ENCODE measurements at places on chromosomes 6 and 20. TPM values are rescaled to one million over a fixed set of nuclear protein-coding genes. Genes with fewer than 3 reads are reported as not detected.

- no peaks in the 10 kb centered on the region for H3K36me3 ChIP-seq
- H3K27ac ChIP-seq, result no peak overlapping the region
- no peak overlapping the region for H3K4me3 ChIP-seq
- no peaks in the 10 kb centered on the region for H3K4me1 ChIP-seq
- no peak for DNase-seq
- H3K27me3 ChIP-seq, result peaks cover 2% of the 10 kb centered on the region
These were observed 28.2 kb downstream of the PDRG1 start for GRCh38 chr20:31923388-31924331.

DNA sequence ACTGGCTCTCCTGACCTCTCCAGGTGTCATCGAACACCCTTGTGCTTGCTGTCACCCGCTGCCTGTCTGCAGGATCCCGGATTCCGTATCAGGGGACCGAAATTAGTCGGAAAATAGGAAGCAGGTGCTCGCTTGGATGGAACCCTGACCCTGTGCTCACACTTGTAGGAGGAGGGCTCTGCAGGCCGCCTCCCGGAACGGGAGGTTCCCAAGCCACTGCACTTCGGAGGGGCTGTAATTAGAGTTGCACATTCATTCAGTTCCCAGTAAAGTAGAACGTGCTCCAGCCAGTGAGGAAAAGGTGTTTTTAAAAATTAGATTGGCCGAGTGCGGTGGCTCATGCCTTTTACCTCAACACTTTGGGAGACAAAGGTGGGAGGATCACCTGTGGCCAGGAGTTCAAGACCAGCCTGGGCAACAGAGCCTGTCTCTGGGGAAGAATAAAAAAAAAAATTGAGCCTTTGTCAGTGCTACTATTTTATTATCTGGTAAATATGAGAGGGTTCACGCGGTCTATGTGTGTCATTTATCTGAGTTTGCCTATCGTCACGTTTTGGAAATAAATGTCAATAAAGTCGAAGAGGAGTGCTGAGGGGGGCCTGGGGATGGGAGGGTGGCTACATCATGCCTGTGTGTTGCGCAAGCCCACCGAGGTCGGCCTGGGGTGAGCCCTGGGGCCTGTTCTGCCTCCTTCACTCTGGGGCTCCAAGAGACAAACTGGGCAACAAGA lies 1.5 kb upstream of the GMEB2 start:
- H3K27ac ChIP-seq, result peak overlapping the region; percentile 13
- H3K4me3 ChIP-seq, result peak overlapping the region; percentile 100
- no peaks in the 10 kb centered on the region for H3K27me3 ChIP-seq
- DNase-seq, result peak; percentile 83

Gene BANF2
- polyA plus RNA-seq, result not detected

- peak overlapping the region; percentile 97 for H3K27ac ChIP-seq
- H3K36me3 ChIP-seq, result peaks cover 4% of the 10 kb centered on the region
- H3K27me3 ChIP-seq, result no peaks in the 10 kb centered on the region
- H3K4me3 ChIP-seq, result peak overlapping the region; percentile 82
- DNase-seq, result no peak
- H3K4me1 ChIP-seq, result peaks cover 78% of the 10 kb centered on the region
These were observed 6.3 kb downstream of the ZMYND8 start for GRCh38 chr20:47350181-47350550.

GRCh38 chr6:47247227-47247797 lies 62.4 kb downstream of the TNFRSF21 start:
- H3K27me3 ChIP-seq, result no peaks in the 10 kb centered on the region
- H3K27ac ChIP-seq, result no peak overlapping the region
- no peaks in the 10 kb centered on the region for H3K36me3 ChIP-seq
- H3K4me1 ChIP-seq, result peaks cover 7% of the 10 kb centered on the region
- no peak overlapping the region for H3K4me3 ChIP-seq

- H3K27ac ChIP-seq, result no peak overlapping the region
- DNase-seq, result no peak
- peaks cover 14% of the 10 kb centered on the region for H3K27me3 ChIP-seq
- no peak overlapping the region for H3K4me3 ChIP-seq
- H3K36me3 ChIP-seq, result no peaks in the 10 kb centered on the region
These were observed 24.1 kb upstream of the SULF2 start for GRCh38 chr20:47809161-47809960.

Gene SRSF12
- 0.06 TPM for polyA plus RNA-seq

Gene SEMG1
- not detected for polyA plus RNA-seq

DNA sequence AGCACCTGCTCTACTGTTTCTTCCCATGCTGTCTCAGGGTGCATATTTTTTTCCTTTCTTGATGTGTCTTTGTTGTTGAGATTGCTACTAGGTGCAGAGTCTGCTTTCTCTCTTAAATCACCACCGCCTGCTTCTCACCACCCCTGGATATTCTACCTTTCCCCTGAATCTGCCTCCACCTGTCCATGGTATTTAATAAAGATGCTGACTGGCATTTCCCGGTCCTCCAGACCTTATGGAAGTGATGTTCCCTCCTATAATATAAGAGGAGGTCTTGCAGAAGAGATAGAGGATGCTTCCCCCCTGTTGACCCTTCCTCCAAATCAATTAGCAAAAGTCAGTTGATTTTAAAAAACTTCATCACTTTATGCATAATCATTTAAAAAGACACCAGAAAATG lies 107.9 kb upstream of the IYD start:
- H3K4me3 ChIP-seq, result no peak overlapping the region
- H3K27me3 ChIP-seq, result no peaks in the 10 kb centered on the region
- H3K36me3 ChIP-seq, result no peaks in the 10 kb centered on the region
- DNase-seq, result no peak
- no peak overlapping the region for H3K27ac ChIP-seq
- H3K4me1 ChIP-seq, result no peaks in the 10 kb centered on the region

- peaks cover 13% of the 10 kb centered on the region for H3K36me3 ChIP-seq
- H3K27ac ChIP-seq, result no peak overlapping the region
- DNase-seq, result no peak
- H3K4me1 ChIP-seq, result peaks cover 14% of the 10 kb centered on the region
These were observed 1.2 kb downstream of the CSTF1 start for GRCh38 chr20:56393653-56394052.

GRCh38 chr6:97073903-97074302 lies 149.4 kb downstream of the KLHL32 start:
- DNase-seq, result no peak
- no peaks in the 10 kb centered on the region for H3K36me3 ChIP-seq
- peaks cover 4% of the 10 kb centered on the region for H3K27me3 ChIP-seq
- no peaks in the 10 kb centered on the region for H3K4me1 ChIP-seq

Gene SCAF8
- 11.7 TPM for polyA plus RNA-seq

DNA sequence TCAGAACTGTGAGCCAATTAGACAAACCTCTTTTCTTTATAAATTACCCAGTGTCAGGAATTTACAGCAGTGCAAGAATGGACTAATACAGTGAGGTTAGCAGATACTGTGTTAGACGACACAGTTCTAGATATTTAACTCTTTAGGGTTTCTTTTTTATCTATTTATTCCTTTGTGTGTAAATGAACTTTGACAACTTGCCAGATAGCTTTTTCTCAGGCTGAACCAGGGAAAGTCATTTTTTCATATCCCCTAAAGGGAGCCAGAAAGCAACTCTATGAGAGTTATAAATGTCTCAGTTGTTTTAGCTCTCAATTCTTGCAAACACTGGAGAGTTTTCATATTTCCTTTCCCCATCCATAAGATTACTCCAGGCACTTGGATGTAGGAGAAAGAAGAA lies 277.3 kb downstream of the PHF3 start:
- no peaks in the 10 kb centered on the region for H3K36me3 ChIP-seq
- no peaks in the 10 kb centered on the region for H3K4me1 ChIP-seq
- peaks cover 7% of the 10 kb centered on the region for H3K27me3 ChIP-seq

GRCh38 chr6:15145821-15146220 lies 100.0 kb upstream of the JARID2 start:
- no peak overlapping the region for H3K27ac ChIP-seq
- no peaks in the 10 kb centered on the region for H3K27me3 ChIP-seq
- H3K4me3 ChIP-seq, result no peak overlapping the region
- no peaks in the 10 kb centered on the region for H3K36me3 ChIP-seq

Gene TREM1
- not detected for polyA plus RNA-seq

GRCh38 chr20:51159303-51159702 lies 136.4 kb upstream of the KCNG1 start:
- peaks cover 6% of the 10 kb centered on the region for H3K27me3 ChIP-seq
- H3K4me1 ChIP-seq, result no peaks in the 10 kb centered on the region
- no peak for DNase-seq
- H3K4me3 ChIP-seq, result no peak overlapping the region

- H3K36me3 ChIP-seq, result no peaks in the 10 kb centered on the region
- H3K27ac ChIP-seq, result no peak overlapping the region
- H3K27me3 ChIP-seq, result no peaks in the 10 kb centered on the region
- DNase-seq, result no peak
- no peak overlapping the region for H3K4me3 ChIP-seq
- H3K4me1 ChIP-seq, result peaks cover 9% of the 10 kb centered on the region
These were observed 9.6 kb upstream of the CST3 start for GRCh38 chr20:23647346-23647745.

DNA sequence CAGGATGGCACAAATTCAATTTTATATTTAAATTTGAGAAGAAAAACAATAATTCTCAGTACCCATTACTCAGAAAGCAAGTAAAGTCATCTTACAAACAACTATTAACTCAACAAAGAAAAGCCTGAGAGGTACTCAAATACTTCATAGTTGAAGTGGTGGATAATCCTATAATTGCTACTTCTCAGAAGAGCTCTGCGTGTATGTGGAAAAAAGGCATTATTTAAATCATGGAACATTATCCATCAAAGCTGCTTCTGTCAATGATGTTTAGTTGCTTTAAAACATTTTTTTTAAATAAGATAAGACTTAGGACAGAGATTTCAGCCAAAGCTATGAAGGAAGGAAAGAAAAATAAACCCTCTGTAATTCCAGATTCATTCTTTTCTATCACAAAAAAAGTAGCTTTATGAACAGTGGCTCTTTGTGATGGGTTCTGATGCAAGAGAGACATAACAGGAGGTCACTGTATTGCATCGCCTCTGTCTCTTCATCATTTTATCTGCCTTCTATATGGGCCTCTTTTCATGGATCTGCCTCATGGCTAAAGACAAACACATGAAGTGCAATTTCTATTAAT lies 367.9 kb upstream of the SLC35B3 start:
- H3K36me3 ChIP-seq, result no peaks in the 10 kb centered on the region
- no peak overlapping the region for H3K27ac ChIP-seq

DNA sequence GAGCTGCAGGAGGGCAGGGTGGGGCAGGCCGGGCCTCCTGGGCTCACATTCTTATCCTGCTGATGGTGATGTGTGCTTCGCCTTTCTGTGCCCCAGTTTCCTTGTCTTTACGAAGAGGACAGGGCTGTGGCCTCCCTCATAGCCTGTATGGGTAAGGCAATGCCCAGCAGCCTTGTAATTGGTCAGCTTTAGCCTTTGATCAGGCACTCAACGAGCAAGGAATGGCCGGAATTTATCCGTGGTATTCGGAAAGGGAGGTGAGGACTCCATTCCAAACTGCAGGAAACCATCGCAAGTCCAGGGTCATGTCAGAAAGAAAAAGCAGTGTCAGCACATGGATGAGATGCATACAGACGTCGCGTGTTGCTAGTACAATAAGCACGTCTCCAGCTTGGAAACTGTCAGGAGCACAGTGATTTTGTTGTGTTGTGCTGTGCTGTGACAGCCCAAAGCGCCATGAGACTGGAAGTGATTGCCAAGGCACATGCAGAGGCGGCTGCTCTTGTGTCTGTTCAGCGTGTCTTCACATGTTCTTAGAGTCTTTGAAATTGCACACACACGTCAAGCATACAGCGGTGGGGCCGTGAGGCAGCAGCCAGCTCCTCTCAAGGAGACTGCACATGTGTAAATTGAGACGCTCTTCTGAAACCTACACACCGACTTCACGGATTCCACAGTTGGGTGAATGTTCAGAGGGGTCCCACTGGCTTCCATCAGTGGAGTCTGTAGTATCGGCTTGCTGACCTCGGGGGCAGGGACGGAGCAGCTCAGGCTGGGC lies 6.2 kb downstream of the SS18L1 start:
- no peaks in the 10 kb centered on the region for H3K27me3 ChIP-seq
- H3K27ac ChIP-seq, result no peak overlapping the region
- peaks cover 6% of the 10 kb centered on the region for H3K36me3 ChIP-seq
- peaks cover 5% of the 10 kb centered on the region for H3K4me1 ChIP-seq
- no peak for DNase-seq

- no peaks in the 10 kb centered on the region for H3K4me1 ChIP-seq
- H3K27ac ChIP-seq, result no peak overlapping the region
- H3K4me3 ChIP-seq, result no peak overlapping the region
- no peaks in the 10 kb centered on the region for H3K27me3 ChIP-seq
These were observed 671.5 kb downstream of the CBLN4 start for GRCh38 chr20:55333798-55334197.

Gene TMEM74B
- 0.26 TPM for polyA plus RNA-seq

Gene FOXF2
- not detected for polyA plus RNA-seq

DNA sequence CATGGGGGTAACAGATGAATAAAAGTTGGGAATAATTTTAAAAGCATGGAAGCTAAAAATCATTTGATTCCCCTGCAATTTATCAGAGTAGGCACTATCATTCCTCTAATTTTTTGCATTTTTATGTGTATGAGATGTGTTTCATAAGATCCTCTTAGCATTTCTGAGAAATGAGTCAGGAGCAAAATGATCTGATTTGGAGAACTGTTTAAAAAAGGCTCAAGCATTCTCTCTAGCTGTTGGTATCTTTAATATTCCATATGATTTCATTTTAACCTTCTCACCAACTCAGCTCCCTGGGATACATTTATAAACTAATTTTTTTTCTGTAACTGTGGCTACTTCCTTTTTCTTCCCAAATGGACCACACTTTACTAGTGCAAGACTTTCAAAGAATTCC lies 60.9 kb downstream of the MCHR2 start:
- DNase-seq, result no peak
- H3K4me3 ChIP-seq, result no peak overlapping the region
- H3K27ac ChIP-seq, result no peak overlapping the region
- H3K4me1 ChIP-seq, result no peaks in the 10 kb centered on the region

DNA sequence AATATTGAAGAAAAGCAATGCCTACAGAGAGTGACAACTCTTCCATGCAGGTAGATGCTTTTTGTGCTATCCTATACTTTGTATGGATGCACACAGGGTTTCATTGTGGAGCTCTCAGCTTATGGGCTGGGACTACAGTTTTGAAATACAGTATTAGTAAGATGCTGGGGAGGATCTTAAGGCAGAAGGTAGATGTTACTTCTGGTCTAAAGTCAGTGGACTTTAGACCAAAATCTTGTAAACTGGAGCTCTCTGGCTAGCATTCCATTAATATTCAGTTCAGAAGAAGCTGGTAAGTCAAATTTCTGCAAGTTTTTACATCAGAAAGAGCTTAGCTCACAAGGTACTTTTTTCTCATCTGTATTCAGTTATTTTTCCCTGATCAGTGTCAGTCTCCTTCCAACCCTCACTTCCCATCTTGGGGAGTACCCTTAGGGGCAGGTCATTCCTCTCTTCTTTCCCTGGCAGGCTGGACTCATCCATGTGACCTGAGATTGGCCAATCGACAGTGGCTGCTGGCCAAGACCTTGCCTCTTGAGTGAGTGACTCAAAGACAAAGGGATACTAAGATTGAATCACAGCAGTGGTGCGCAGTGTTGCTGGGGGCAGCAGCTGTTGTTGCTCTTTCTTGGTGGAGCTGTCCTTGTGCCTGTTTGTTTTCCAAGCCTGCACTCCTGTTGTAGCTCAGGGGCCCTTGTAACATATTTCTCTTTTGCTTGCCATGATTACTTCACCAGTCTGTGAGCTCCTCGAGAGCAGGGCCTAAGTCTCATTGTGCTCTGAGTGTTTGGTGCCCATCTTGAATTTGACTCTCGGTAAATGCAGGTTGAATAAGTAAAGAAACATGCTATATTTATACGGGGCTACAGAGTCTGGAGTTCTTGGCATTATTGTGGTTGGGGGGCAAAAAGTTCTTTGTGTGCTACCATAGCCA lies 2.8 kb upstream of the PHF20 start:
- no peaks in the 10 kb centered on the region for H3K27me3 ChIP-seq
- no peaks in the 10 kb centered on the region for H3K36me3 ChIP-seq
- peak; percentile 97 for DNase-seq
- peaks cover 43% of the 10 kb centered on the region for H3K4me1 ChIP-seq
- H3K4me3 ChIP-seq, result no peak overlapping the region

Gene DAAM2
- 0.46 TPM for polyA plus RNA-seq

Data from endothelial cell of umbilical vein (primary cell).